ENCODE measurements at places on chromosomes 6 and 20.

GRCh38 chr6:132190097-132190814, 211.0 kb downstream of the MOXD1 start:
- DNase-seq: no peak

- DNase-seq: no peak
Measured at GRCh38 chr6:136523196-136523595, 27.0 kb downstream of the MAP7 start.

- no peak for DNase-seq
Measured at GRCh38 chr20:6468423-6469116, 298.9 kb upstream of the BMP2 start.

GRCh38 chr6:57432157-57432556, 114.7 kb downstream of the PRIM2 start:
- no peak for DNase-seq

- no peak for DNase-seq
Measured at GRCh38 chr20:2713285-2713684, 20.7 kb downstream of the EBF4 start.

GRCh38 chr6:169949511-169950097, 198.2 kb downstream of the ERMARD start:
- DNase-seq: no peak

DNA sequence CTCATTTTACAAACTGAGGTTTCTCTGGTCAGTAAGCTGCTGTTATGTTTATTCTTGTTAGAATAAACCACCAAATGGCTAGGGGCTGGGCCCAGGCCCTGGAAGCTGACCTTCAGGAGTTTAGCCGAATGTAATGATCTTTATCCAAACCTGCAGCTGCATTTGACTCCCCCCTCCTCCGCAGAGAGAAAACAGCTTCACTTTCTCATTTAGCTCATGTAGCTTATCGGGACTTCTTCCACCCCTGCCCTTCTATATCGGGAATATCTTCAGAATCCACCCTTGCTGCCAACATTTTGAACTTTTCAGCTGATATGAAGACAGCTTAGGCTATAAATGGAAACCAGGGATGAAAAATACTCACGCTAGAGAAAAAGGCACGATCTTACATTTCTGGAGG, 102.6 kb downstream of the ZMYND8 start:
- DNase-seq: no peak

DNA sequence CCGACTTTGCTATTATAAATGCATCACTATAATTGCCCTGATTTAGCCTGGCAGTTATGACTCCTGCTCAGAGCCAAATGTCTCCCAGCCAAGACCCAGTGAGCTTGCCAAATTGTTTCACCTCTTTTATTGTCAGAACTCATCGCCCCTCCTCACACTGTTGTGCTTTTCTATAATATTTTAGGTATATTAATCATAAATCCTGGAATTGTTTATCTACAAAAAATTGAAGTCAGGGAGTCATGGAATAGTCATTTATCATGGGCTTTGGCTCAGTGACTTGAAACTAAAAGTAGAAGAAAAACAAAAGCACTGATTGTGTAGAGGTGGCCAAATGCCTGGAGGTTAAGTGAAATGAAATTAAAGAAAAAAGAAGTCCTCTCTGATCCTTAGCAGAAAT, 85.6 kb downstream of the PFDN4 start:
- no peak for DNase-seq

GRCh38 chr6:152669895-152670294, 27.8 kb upstream of the MYCT1 start:
- no peak for DNase-seq

DNA sequence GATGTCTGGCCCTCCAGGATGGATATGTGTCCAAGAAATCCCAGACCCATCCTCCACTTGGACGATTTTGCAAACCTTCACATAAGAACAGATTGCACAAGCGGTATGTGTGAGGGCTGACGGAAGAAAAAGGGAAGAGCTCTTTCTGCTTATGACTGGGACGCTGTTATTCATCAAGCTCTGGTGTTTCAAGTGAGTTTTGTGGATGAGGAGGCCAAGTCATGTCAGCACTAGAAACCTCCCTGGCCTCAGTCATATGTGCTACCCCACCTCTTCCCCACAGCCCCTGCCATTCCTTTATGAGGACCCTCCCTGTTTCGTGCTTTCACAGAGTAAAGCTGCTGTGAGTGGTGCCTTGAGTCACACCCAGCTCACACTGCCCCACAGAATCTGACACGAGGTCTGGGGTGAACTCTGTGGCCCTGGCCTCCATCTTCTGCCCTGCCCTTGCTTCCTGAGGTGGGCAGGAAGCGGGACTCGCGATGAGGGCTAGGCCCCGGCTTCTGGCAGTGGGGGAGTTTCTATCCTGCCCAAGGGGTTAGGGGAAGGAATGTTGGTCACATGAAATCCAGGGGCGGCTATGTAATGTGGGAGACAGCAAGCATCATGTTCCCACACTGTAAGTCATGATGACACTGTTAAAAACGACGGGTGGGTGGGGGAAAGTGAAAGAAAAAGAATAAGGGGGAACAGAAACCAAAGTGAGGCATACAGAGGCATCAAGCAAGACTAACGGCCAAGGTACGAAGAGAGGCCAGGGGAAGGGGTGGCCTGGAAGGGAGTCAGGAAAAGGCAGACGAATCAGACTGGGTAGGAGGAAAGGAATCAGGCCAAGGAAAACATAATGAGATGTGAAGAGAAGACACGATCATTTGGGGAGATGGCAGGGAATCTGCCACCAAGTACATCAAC, 78.1 kb downstream of the PRDM1 start:
- DNase-seq: peak; percentile 22

DNA sequence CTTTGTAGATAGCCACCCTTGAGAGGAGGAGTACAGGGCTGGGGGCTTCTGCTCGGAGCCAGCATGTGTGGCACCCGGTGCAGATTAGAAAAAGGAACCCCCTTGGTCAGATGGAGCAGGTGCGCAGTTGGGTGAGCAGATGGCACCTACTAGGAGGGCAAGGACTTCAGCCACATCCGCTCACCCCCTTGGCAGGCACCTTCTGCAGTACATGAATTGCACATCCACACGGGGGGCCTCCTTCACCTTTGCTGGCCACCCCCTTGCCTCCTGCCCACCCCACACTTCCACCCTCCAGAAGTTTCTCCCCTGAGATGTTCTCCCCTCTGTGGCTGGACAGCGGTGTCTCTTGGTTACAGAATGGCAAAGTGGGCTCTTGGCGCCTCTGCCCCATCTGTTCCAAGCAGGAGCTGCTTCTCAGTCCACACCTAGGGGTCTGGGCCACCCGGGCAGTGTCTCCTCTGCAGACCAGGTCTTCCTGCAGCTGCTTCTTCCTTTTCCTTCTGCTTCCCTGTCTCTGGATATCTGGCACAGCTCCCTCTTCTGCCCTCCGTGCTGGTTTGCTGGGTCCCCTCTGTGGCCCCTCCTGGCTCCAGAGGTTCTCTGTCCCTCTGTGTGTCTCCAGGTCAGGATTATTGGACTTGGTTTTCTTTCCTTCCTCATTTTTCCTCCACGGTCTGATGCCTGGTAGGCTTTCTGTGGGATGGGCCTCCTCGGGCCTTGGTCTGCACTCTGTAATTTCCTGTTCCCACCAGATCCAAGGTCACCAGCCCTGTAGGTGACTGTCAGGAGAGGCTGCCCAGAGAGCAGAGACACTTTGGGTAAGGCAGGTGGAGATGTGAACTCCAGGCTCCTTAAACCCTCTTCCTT, 4.1 kb downstream of the MDFI start:
- no peak for DNase-seq

GRCh38 chr6:45930420-45931040, 85.1 kb downstream of the CLIC5 start:
- DNase-seq: peak; percentile 32

GRCh38 chr20:63061771-63062100, 55.0 kb upstream of the BHLHE23 start:
- no peak for DNase-seq

DNA sequence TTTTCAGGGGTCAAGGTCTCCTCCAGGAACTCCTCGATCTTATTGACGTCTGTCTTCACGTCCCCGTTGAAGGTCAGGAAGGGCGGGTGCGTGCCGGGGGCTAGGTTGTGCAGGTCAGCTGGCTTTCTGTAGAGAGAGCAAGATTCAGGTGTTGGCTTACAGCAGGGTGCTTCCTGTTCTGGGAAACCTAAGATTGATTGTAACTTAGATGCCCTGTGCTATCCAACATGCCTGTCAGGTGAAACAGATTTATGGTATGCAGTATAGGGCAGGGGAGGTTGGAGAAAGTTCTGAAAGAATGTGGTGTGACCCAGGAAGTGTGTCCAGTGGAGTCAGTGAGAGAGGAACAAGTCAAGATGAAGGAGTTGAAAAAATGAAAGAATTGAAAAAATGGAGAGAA, 66.4 kb downstream of the CLIC5 start:
- no peak for DNase-seq

DNA sequence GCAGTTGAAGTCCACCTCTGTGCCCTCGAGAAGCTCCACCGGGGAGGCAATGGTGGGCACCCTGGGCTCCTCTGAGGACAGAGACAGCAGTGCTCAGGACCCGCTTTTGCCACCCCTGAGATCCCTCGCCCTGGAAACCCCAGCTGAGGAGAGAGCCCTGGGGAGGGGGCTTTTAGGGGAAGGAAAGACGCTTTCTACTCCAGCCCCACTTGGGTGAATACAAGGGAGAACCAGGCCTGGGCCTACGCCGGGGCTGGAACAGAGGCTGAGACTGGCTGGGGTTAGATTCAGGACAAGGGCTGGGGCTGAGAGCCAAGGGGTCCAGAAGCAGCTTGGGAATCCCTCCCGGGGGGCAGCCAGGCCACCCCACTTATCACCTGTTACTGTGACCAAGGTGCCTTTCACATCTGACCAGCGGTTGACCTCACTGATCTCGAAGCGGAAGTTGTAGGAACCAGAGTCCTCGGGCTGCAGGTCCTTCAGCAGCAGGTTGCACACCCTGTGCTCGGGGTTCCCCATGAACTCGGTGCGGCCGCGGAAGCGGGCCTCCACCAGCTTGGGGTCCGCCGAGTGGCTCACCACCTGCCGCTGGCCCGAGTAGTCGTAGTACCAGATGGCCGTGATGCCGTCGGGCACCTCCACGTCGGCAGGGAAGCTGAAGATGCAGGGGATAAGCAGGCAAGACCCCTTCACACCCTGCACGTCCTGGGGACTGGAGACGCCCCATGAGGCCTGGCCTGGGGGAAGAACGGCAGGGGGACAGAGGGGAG, 6.2 kb downstream of the SIGLEC1 start:
- no peak for DNase-seq

GRCh38 chr6:169652896-169653295, 48.9 kb downstream of the WDR27 start:
- no peak for DNase-seq

GRCh38 chr6:125858427-125859320, 67.9 kb downstream of the NCOA7 start:
- no peak for DNase-seq
